ENCODE measurements at places on chromosomes 3 and 15.

GRCh38 chr3:12588039-12589009 is 31.4 kb downstream of the MKRN2 start:
- DNase-seq: no peak

DNA sequence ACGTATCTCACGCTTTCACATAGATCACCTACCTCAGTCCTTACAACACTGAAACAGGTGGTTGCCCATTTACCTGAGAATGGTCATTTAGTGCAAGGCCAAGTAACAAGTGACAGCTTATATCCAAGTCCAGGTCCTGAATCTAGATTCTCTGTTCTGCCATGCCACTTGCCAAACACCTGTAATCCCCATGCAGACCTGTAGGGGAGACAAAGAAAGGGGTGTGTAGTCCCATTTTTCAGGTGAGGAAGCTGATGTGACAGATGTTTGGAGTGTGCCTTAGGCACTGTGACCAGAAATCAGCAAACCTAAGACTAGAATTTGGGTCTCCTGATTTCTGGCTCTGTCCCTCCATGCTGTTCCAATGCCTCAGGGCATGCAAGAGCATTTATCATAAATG is 12.7 kb downstream of the ZNF35 start:
- no peak for DNase-seq

DNA sequence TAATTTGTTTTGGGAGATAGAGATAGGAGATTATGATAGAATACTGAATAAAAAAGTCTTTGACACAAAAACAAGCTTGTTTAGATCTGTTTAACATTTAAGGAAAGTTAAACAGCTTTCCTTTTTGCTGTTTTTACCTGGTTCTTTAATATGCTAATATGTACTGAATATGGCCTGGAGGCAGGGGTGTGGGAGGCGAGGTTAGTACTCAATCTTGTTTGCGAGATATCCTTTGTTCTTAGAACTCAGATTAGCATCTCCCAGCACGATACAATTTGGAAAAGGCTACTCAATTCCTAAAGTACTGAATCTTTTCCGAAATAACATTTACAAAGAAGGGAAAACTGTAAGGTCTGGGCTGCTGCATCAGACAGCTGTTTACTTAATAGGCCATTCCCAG is 40.8 kb upstream of the ST3GAL6 start:
- DNase-seq: no peak

DNA sequence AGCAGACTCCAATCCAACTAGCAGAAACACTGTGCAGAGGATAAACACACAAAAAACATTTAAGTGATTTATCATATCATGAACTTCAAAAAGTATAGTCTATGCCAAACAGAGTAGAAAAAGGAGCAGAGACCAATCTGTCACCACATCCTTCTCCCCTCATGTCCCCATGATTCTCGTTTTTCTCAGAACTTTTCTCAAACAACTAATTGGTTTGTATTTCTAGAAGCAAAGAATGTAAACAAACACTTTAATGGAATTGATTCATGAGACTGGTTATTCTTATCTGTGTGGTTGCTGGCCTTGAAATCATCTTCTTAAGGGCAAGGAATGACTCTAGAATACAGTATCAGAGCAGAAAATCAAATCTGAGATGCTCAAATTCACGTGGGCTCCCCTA is 294.2 kb upstream of the THBS1 start:
- no peak for DNase-seq

DNA sequence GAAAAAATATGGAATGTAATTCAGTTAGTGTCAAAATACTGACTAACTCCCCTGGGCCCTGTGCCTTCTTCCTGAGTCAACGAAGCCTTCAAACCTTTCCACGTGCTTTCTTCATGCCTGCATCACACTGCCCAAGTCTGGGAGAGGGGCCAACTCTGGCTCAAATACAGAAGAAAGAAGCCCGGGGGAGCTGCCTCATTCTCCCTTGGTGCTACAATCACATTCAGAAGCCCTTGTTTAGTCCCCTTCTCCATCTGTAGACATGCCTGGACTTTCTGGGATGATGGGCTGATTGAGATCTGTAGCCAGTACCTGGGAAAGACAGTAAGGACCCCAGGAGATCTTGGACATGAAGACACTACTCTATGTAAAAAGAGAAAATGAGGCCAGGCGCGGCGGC is 77.8 kb upstream of the GSK3B start:
- no peak for DNase-seq

DNA sequence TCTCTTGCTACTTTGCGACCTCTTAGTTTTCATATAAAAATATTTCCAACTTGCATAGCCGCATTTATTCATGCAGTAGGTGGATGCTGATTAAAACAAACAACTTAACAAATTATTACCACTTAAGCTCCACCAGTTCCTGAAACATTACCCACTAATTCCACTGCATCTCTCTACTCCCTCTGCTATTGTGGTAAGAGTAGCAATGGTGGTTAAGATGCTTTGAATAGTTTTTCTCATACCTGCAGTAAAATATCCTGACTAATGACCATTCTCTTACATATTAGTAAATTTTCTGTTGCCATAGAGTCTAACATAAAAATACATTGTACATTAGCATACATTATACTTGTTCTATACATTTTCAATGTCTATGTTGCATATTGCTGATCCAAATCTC is 397.6 kb upstream of the PLSCR5 start:
- no peak for DNase-seq

- DNase-seq: no peak
These were observed 13.5 kb upstream of the ZNF592 start for GRCh38 chr15:84734794-84735479.

DNA sequence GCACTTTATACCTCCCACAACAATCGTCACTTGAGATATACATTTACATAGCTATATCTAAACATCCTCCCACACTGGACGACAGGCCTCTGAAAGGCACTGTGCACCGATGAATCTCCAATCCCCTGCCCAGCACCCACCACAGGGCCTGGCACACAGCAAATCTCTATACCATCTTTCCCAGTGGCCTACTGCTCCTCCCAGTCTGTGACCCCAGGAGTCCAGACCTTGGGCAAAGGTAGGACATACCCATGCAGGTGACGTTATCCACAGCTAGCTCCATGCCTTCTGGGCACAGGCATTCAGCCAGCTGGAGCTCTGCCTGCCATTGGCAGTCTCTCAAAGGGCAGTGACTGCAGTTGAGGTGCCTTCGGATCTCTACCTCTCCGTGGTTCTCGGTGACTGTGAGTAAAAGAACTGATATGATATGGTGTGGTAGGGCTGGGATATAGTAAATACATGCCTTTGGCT is 5.8 kb downstream of the LTK start:
- DNase-seq: peak; percentile 92

- DNase-seq: no peak
These were observed 383.1 kb upstream of the TPRG1 start for GRCh38 chr3:188788621-188789081.

DNA sequence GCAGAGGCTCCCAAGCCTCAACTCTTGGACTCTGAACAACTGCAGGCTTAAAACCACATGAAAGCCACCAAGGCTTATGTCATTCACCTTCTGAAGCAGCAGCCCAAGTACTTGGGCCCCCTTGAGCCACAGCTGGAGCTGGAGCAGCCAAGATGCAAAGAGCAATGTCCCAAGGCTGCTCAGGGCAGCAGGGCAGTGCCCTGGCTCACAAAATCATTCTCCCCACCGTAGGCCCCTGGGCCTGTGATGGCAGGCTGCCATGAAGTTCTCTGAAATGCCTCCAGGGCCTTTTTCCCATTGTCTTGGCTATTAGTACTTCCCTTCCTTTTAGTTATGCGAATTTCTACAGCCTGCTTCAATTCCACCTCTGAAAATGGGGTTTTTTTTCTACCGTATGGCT is 83.4 kb downstream of the DCLK3 start:
- no peak for DNase-seq
